Heart right ventricle (tissue), 16 donors: ENCODE measurements at places on chromosomes 1 and 21. TPM values are rescaled to one million over a fixed set of nuclear protein-coding genes. Genes with fewer than 3 reads are reported as not detected.

OLIG2 gene
- not detected for total RNA-seq

NRAS gene
- total RNA-seq = 7.0 TPM

PSMA5 gene
- 59.3 TPM for total RNA-seq

SEMA6C gene
- 51.7 TPM for total RNA-seq

FCGR2B gene
- total RNA-seq = 1.7 TPM

A3GALT2 gene
- total RNA-seq = not detected

DNA sequence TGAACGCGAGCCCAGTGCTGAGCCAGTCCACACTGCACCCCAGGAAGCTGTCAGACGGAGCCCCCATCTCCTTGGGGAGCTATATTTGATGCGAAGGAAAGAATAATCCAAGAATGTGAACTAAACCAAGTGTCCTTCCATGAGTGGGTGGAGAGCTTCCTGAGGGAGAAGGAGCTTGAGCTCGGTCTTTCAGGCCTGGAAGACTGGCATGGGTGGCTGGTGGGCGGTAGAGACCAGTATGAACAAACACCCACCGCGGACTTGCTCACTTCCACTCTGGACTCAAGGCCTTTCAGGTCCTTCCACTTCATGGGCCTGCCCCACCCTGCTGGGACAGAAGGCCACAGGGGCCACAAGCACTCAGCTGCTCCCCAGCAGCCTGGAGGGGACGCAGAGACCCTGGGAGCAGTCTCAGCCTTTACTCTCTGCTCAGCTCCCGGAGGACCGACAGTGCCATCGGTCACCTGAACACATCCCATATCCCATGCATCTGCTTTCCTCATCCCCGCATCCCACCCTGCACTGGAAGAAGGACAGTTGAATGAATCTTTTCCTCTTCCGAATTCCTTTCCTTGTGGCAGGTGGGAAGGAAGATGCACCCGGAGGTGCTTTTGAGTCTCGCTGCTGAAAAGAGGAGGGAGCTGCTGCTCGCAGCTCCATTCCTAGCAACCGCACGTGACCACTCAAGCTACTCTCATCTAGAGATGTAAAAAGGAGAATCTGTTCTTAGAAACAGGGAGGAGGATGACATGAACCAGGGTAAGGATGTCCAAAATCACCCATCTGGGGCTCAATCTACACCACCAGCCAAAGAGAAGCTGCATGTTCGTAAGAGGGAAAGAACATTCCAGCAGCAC, 92.3 kb downstream of the PGBD5 start:
- DNase-seq = no peak

- DNase-seq = no peak
Measured at GRCh38 chr1:211628417-211628816, 47.0 kb downstream of the NEK2 start.

GRCh38 chr1:46451948-46452930, 37.4 kb upstream of the DMBX1 start:
- DNase-seq = no peak

GRCh38 chr1:31699341-31699891, 4.4 kb downstream of the COL16A1 start:
- no peak for DNase-seq

DNA sequence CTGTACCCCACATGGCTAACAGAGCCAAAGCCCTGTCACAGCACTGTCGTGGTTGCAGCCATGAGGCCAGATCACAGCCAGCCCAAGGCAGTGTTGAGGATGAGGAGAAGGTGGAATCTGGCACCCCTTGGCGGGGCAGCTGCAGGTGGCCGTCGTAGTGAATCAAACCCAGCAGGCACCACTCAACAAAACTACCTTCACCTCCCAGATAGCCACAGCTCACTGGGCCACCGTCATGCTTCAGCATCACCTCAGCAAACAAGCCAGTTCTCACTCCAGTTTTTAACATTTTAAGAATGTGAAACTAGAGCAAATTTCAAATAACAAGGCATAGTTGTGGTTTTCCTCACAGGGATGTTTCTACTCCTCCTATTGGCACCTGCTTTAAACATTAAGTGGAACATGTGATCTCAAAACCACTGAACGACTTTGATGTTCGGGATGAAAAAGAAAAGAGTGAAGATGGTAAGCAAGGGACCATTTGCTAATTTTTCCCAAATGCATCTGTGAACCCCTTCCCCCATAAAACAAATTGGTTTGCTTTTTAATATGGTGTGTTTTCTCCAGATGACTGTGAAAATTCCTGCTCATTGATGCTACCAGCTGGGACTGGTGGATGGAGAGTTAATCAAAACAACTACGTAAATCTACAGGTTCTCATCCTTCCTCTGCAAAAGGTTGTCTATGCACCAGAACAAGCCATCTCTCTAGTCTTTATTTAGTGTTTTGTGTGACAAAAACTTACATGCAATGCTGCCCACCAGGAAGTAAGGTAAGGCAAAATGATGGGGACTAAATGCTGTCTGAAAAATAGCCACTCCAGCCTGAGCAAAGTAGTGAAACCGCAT, 45.5 kb downstream of the TOR1AIP2 start:
- DNase-seq = no peak

DNA sequence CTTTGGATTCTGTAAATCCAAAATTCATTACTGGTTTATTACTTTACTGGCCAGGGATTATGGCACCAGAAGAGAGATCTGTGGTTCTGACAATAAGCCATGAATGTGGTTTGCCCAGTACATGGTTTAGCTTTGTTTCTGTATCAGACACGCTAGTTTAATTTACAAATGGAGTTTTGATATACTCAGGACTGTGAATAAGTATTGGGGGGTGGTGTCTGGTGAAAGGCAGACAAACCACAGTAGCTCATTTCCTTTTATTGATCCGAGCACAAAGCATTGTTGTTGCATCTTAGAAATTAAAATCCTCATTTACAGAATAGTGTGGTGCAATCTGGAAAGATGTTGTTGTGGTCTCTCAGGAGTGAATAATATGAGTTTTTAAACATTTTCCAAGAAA, 96.0 kb downstream of the ST6GALNAC3 start:
- no peak for DNase-seq

- DNase-seq = no peak
Measured at GRCh38 chr1:113040041-113040440, 33.0 kb upstream of the LRIG2 start.

GRCh38 chr1:11693024-11693590, 1.6 kb downstream of the DRAXIN start:
- no peak for DNase-seq

DNA sequence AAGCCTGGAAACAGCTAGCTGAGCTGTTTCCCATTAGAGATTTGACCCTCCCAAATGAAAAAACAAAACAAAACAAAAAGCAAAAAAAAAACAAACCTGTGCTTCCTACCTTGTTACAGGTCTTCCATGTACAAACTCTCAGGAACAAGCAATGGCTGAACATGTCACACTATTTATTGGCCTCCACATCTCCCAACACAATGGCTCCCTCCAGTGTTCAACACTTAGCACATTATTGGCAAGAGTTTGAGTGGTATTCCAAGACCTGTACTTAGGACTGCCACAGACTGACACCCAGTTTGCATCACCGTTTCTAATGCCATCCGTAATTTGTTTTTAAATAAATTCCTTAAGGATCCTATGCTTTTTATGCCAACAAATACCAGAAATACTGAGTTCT, 195.0 kb upstream of the OLFM3 start:
- DNase-seq = no peak

- no peak for DNase-seq
Measured at GRCh38 chr1:197862671-197863070, 39.8 kb upstream of the C1orf53 start.

DNA sequence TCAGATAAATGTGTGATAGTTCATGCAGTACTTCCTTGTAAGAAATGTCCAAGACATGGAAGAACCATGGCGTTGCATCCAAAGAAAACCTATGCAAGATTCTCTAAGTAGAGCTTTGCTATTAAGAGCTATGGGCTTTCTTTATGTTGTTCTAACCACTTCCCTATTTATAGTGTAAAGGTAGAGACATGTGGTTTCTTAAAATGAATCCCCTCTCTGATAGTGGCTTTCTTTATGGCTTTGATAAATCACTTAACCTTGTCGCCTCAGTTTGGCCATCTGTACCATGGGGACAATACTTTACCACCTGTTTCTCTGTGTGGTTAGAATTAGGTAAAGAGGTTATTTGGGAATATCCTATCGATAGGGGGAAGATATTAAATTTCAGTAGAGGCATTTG, 305.5 kb downstream of the NFIA start:
- no peak for DNase-seq

DNA sequence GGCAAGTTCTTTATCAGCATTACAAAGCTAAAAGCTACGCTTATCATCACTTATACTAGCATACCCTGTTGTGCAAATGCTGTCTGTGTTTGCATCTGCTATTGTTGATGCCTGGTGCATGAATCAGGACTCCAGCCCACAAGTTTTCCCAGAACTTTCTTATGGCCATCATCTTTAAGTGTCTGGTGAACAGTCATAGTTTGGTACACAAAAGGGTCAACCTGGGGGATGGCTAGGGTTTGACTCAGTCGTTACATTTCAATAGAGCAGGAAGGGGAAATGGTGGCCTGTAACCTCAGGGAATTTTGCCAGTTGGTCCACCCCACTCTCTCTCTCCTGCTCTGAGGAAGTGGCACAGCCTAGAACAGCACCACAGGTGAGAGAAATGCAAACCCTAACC, 35.4 kb downstream of the SELL start:
- DNase-seq = no peak

DNA sequence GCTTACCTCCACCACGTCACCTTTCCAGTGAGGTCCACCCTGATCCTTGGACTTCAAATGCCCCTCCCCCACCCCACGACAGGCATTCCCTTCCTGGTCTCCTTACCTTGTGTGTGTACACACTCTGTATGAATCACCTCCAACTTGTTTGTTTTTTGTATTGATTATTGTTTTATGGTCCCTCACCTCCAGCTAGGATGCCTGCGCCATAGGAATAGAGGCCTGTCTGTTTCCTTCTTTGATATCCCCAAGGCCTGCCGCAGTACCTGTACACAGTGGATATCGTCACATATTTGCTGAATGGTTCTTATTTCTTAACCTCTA, 219.6 kb upstream of the POU3F1 start:
- DNase-seq = no peak

DNA sequence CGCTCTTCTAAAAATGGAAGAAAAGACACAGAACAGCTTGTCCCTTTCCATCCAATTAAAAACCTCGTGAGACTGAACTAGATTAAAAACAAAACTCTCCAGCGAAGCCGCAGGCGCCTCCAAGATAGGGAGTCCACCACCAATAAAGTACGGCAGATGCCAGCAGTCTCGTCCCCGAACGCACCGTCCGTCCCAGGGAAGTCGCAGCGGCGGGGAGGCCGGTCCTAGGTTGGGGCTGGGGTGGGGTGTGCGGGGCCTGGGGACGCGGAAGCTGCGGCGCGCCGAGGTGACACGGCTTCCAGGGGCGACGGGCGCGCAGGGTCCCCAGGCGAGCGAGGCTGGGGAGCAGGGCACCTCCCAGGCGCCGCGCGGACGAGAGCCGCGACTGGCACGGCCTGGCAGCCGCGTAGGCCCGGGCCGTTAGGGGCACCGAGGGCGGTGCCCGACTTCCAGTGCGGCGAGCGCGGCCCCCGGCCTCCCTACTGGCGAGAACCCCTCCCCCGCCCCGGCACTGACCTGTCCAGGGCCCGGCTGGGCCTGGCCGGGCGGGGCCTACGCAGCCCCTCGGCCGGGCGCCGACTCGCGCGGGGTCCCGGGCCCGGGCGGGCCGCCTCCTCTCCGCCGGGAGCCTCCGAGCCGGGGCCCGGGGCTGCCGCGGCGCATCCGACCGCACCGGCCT, 28.3 kb upstream of the A3GALT2 start:
- peak; percentile 58 for DNase-seq

DNA sequence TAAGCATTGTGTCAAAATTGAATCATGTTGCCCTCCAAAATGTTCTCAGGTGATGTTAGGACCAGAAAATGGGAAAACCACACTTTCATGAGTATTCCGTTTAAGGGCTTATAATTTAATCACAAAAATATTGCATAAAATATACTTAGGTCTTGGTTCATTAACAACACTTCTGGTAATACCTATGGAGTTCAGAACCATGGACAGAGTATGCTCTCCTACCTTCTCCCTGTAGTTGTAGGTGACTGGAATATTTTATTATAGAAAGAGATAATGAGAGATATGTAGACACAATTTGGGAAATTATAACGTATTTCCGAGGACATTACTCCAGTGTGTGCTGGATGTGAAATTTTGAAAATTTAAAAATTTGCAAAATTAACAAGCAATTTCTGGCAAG, 232.5 kb downstream of the NCAM2 start:
- no peak for DNase-seq

DNA sequence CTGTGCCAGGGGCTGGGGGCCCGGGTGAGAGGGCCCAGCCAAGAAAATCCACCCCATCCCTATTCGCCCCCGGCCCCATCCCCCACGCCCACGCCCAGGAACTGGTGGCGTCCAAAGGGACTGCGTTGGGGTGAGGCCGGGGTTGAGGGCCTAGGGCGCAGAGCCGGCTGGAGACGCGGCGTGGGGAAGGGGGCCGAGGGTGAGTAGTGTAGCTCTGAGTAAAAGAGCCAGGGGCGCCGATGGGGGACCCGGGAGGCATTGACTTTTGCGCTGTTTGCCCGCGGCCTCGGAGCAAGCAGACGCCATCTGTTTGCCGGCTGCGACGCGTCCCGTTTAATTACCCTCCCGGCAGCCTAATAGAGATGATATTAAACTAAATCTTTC, 3.5 kb upstream of the DMRTA2 start:
- DNase-seq = no peak

GRCh38 chr1:241235256-241235897, 121.6 kb downstream of the RGS7 start:
- DNase-seq = no peak

GRCh38 chr21:40333731-40334130, 466.5 kb downstream of the PCP4 start:
- DNase-seq = no peak

GRCh38 chr1:41518471-41518870, 34.0 kb upstream of the EDN2 start:
- no peak for DNase-seq

DNA sequence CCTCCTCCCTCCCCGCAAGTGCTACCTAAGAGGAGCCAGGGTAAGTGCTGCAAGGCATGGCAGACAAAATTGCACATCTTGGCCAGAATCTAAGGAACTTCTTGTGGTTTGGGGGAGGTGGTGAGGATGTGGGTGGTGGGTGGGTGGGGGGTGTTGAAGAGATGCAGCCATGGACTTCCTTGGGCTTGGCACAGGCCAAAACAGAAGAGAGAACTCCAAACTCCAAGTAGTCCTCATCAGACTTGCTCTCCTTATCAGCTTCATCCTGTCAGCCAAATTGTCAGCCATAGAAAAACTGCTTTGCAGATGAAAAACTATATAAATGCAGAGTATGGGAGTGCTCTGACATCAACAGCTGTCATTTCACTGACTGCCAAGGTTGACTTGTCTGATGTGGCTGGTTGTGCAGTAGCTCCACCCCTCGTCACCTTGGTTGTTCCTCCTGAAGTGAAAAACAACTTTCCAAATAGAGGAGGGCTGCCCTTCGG, 7.1 kb downstream of the AMIGO1 start:
- DNase-seq = no peak

GRCh38 chr1:115529216-115529897, 112.4 kb upstream of the VANGL1 start:
- DNase-seq = no peak
